AG20443 (cell line): ENCODE measurements at places on chromosomes 11 and 22.

- no peak for DNase-seq
Measured at GRCh38 chr22:37747080-37747714, 50.3 kb downstream of the TRIOBP start.

DNA sequence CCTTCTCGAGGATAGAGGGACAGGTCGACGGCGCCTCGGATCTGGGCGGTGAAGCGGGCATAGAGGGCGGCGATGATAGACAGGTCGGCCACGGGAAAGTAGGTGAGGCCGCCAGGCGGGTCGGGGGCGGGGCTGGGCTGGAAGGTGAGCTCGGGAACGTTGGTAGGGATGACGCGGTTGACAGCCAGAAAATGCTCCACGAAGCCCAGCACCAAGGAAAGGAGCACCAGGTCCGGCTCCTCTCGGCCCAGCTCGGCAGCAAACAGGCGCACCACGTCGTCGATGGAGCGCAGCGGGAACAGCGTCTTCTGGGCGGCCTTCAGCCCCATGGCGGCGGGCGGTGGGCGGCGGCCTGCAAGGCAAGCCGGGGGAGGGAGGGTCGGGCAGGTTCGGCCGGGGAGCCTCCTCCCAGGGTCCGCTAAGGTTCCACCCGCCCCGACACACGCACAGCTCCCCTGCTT lies 540 bp downstream of the MEN1 start:
- DNase-seq: peak; percentile 40

DNA sequence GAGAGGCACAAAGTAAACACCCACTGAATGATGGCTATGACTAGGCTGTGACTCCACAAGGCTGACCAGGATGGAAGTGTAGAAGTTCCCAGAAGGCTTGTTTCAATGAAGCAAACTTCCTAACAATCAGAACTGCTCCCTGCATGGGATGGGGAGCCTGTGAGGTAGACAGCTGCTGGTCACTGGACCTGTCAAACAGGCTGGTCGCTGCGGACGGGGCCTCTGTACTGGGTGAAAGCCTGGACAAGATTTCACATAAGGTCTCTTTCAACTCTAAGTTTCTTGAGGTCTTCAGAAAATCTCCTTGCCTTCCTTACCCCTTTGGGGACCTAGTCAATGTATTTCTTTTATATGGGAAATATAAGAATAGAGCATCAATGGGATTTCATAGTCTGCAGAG lies 438.2 kb downstream of the BUD13 start:
- DNase-seq: no peak

DNA sequence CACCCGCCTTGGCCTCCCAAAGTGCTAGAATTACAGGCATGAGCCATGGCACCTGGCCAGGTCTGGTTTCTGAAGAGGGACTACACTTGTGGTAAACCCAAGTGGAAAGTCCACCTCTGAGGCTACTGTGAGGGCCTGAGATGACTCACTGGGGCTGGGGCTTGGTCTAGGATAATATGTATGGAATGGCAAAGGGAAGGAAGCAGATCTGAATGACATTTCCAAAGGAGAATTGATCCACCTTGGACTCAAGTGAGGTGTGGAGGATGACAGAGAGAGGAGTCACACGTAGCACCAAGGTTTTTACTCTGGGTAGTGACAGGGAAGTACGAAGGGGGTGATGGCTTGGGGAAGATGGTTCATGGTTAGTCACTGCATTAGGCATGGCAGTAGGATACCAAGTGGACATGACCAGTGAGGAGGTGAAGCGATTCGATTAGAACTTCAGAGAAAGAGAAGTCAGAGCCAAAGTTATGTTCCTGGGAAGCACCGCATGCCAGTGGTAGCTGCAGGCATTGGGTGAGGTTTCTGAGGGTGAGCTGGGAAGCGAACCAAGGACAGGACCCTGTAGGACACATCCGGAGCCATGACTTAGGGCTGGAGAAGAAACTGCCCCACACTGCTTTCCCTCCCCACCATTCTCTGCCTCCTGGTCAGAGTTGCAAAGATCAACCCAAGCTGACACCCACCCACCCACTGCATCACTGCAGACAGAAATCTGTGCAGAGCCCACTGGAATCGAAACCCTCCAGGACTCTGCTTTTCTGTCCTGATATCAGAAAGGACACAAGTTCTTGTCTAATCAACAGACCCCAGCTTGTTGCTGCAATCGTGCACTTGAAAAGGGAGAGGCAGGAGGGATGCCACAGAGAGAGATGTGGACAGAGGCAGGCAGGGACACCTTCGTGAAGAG lies 13.0 kb upstream of the BCL9L start:
- DNase-seq: peak; percentile 57

DNA sequence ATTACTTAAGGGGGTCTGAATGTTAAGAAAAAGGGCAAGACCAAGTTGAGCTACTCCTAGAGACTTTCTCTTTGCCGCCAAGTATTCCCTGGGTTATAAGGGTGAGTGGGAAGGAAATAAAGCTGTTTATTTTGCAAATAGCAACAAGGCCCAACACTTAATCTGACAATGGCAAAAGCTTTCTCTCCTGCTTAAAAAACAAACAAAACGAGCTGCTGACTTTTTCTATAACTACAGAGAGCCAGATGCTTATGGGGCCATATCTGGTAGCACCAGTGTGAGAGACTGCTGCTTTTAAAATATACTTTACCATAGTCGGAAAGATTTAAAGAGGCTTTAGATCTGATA lies 2.3 kb upstream of the KDM2A start:
- DNase-seq: no peak

GRCh38 chr22:46417769-46418168 lies 82.3 kb downstream of the TRMU start:
- no peak for DNase-seq

DNA sequence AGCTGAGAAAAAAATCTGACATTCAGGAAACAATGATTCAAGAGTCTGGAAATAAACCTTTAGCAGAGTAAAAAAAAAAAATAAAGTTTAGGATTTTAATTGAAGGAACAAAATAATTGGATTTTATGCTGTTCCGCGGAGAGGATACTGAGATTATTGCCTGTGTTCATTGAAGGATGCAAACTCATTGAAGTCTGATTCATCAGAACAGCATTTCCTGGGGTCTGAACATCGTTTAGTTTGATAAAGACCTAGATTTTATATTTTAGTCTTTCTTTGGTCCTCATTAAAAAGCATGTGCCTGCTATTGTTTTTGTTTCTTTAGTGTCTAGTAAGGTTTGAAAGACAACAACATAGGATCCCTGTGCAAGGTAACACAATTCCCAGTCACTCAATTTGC lies 4.5 kb downstream of the TLCD5 start:
- DNase-seq: no peak

DNA sequence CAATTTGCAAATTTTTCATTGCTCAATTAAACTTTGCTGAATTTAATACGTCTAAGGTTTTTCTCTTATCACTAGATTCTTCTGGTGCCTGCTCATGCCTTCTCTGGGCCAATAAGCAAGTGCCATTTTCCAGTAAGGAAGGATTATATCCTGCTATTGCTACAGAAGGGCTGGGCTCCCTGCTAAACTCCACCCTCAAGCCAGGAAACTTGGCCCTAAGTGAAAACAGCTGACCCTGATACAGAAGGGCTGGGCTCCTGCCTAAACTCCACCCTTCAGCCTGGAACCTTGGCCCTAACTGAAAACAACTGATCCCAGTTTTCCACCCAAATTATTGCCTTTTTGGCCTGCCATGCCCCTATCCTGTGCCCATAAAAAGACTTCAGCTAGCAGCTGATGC lies 385.3 kb downstream of the DYNC2H1 start:
- DNase-seq: peak; percentile 61
